Activated naive CD4-positive, alpha-beta T cell (primary cell): ENCODE measurements at places on chromosomes 6 and 20.

- no peak for DNase-seq
Measured at GRCh38 chr6:13641315-13641714, 26.2 kb downstream of the NOL7 start.

- DNase-seq: no peak
Measured at GRCh38 chr6:24909241-24910216, 26.2 kb downstream of the RIPOR2 start.

GRCh38 chr20:7637184-7637583 is 303.1 kb downstream of the HAO1 start:
- no peak for DNase-seq

DNA sequence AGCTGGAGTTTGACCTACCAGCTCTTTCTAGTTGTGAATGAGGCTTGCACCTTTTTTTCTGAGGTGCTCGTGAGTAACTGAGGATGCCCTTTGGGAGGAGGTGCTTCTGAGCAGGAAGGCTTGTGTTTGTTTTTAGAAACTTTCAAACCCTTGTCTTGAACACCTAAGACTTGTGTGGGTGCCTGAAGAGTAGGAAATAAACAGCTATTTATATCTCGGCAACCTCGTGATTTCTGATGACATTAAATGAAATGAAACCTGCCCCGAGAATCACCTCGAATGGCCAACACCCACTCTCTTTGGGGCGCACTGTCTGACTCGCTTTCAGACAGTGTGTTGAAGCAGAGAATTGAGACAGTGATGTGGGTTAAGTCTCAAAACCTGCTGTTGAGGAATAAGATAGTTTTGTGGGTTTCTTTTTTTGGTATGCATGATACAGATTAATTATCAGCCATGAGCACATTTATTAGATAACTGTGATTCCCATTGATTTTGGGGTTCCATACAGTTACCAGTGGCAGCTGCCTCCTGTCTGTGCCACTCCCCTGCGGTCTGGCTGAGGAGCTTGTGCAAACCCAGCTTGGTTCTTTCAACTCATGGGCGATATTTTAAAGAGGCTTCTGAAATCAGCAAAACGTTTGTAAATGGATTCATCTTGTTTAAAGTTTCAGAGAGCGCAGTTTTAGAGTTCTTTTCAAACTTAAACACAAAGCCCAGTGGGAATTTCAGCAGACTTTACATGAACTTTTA is 8.4 kb downstream of the IRF4 start:
- no peak for DNase-seq

DNA sequence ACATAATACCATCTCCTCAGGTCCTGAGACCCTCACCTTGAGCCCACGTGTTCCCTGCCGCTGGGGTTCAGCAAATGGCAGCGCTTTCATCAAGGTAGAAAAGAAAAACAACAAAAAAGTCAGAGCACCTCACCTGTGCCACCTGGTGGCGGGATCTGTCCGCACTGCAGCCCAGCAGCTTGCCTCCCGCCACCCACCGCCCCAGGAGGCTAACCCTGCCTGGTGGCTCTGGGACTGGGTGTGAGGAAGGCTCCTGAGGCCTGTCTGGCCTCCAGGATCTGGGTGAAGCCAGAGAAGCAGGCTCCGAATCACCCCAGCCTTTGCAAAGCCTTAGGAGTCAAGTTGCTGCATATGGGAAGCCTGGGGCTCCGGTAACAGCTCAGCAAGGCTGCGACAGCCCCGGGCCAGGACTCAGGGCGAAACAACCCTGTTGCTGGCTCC is 270.8 kb downstream of the BMP7 start:
- no peak for DNase-seq

DNA sequence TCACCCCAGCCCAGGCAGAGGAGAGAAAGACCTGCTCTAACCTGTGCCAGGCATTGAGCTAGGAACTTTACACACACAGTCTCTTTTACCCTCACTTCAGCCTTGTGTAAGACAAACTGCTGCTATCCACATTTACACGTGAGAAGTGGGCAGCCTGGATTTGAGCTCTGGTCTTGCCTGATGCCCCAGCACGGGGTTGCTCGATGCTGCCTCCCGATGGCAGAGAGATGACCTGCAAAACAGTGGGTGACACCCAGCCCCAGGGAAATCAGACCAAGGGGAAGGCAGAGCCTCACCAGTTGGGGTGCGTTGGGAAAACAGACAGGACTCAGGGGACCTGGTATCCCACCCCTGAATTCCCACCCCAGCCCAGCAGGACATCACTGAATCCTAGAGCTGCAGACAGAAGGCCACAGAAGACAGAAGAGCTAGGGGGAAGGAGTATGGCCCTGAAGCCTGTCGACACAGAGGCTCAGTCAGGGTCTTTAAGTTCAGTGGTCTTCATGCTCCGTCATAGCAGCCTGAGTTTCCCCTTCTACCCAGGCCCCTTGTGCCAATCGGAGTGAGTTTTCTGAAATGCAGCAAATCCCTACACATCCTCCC is 990 bp downstream of the BPI start:
- DNase-seq: no peak

DNA sequence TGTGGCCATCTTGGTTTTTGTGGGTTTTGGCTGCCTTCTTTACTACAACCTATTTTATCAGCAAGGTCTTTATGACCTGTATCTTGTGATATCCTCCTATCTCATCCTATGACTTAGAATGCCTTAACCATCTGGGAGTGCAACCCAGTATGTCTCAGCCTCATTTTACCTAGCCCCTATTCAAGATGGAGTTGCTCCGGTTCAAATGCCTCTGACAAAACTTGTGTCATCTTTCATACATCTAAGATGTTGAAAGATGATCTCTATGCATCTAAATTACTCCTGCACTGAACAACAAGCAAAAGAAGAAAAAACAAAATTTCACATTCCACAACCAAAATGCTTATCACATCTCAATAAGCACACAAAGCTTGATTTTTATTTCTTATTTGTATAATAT is 129.5 kb upstream of the CNR1 start:
- DNase-seq: no peak

DNA sequence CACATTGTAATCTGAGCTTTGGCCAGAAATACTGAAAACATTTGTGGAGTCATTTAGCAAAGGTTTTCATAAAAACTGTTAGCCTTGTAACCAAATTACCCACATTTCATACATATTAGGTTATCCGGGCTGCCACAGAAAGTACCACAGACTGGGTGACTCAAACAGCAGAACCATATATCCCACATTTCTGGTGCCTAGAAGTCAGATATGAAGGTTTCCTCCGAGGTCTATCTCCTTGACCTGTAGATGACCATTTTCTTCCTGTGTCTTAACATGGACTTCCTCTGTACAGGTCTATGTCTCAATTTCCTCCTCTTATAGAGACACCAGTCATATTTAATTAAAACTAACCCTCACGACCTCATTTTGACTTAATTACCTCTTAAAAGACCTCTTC is 49.5 kb upstream of the SMIM28 start:
- no peak for DNase-seq

DNA sequence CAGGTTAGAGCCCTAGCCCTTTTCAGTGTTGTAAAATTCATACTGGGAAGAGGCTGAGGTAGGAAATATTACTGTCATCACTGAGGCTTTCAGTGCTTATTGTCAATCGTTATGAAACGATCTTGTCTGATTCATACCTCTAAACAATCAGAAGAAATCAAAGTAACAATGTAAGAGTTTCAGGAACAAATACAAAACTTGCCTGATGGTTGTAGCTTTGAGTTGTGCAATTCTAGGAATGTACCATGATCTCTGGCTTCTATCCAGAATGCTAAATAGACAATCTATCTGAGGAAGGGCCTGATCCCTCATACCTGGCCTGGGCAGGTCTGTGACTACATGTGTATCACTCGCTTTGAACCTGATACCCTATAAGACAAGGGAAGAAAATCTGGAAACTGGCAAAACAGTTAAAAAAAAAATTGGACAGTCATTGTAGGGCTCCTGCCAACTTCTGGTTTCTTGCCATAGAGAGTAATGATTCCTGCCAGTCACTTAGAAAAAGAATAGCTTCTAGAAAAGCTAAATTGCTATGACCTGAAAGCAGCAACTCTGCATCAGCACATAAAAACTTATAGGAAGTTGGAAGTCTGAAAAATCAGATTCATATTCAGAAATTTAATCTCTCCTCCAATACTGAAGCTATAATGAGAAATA is 234.7 kb downstream of the BTBD9 start:
- DNase-seq: no peak

DNA sequence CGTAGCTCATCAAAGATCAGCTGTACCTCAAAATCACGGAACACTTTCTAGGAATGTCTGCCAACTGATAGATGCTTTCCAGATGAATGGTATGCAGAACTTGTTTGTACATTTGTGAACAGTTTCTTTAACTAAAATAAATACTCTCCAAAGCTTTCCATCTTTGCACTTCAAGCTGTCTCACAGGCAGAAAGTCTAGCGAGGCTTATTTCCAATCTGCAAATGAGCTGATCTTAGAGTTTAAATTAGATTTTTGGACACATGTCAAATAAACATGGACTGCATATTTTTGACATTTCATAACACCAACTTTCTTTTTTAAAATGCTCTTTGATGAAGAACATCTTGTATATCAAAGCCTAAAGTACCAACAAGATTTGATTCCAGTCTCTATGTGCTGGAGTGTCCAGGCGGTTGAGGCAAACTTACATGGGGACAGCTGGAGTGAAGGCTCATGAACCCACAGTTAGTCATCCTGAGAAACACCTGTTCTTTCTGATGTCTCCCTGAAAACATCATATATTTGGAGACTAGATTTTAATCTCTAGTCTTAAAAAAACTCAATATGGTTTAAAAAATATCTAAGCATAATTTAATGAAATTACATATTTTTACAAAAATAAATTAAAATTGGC is 268.6 kb upstream of the AGPAT4 start:
- no peak for DNase-seq

GRCh38 chr6:106086814-106087175 is 659 bp downstream of the PRDM1 start:
- DNase-seq: no peak

- no peak for DNase-seq
Measured at GRCh38 chr20:13173201-13173600, 47.9 kb upstream of the ISM1 start.

DNA sequence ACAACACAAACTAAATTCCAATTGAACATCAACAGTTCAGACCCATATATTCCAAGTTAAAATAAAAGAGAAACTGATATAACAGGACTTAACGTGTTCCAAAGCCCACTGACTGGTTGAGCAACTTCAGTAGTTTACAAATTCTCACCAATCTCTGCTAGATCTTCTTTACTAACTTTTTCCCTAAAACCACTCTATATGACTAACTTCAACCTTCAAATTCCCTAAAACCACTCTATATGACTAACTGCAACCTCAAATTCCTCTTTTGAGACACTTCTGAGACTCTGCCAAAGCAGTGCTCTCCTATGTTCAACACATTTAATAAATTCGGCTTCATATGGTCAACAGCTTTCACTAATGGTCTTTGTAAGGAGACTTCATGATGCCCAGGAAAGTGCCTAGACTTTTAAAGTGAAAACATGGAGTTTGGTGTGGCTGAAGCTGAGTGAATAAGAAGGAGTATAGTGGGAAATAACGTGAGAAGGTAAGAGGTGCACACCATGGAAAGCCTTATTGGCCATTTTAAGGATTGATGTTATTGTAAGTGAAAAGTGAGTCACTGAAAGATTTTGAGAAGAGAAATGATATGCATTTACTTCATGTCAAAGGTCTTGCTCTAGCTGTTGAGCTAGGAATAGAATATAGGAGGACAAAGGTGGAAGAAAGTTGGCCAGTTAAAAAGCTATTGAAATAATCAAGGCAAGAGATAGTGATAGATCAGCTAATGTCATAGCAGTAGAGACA is 134.0 kb upstream of the HCRTR2 start:
- DNase-seq: no peak
